Esophagus muscularis mucosa (tissue), 4 donors: ENCODE measurements at places on chromosomes 13 and 19. TPM values are rescaled to one million over a fixed set of nuclear protein-coding genes. Genes with fewer than 3 reads are reported as not detected.

DNA sequence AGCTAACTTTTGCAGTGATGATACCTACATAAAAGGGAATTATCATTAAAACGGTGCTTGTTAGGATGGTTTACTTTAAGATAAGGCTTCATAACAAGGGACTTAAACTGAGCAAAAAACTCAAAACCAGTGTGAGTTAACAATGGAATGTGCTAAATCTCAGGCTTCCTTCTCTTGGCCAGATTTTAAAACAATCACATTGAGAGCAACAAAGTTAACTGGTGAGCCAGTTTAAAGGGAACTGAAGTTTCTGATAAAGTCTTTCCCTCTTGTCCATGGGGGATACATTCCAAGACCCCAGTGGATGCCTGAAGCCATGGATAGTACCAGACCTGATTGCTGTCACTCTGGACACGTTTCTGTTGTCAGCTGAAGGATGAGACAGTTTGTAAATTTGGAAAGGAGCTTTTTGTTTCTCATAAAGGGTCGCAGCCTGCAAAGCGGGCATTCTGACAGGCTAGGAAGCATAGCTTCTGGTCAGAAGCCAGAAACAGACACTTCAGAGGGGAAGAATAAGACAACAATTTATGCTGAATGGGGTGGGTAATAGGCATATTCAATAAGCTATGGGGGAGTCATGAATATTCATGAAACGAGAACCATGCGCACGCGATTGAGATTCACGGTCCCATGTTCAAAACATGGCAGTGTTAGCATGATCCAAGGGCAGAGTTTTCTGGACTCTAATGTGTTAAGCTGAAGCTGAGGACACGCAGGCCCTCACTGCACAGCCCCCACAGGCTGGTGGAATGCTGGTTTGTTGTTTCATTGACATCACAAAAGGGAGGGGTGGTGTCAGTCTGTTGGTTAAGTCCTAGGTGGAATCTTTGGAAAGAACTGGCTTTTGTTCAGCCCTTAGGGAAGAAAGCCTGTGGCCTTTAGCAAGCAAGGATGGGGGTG lies 150.6 kb upstream of the RNF113B start:
- no peak overlapping the region for H3K4me3 ChIP-seq
- no peak for DNase-seq
- no peaks in the 10 kb centered on the region for H3K36me3 ChIP-seq
- no peaks in the 10 kb centered on the region for H3K27me3 ChIP-seq

DNA sequence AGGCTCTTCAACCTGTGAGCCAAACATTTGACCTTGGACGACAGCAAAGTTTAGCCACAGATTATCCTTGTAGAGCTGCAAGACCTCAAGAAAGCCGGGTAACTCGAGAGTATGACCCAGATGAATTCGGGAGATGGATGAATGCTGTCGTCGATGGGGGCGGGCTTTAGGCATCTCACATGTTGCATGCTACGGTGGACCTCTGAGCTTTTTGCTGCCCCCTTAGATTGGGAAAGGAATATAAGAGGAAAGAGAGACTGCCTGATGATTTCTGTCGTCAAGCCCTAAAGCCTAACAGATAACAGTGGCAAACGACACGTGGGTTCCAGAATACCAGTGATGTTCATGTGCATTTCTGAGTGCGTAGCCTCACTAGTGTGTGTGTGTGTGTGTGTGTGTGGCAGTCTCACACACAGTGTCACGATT lies 730 bp upstream of the ABCC4 start:
- H3K36me3 ChIP-seq: no peaks in the 10 kb centered on the region
- H3K27me3 ChIP-seq: no peaks in the 10 kb centered on the region
- peak overlapping the region; percentile 72 for H3K27ac ChIP-seq
- DNase-seq: no peak
- peak overlapping the region; percentile 86 for H3K4me3 ChIP-seq
- H3K4me1 ChIP-seq: peaks cover 20% of the 10 kb centered on the region

GRCh38 chr19:31290931-31291590 lies 58.2 kb downstream of the TSHZ3 start:
- H3K4me3 ChIP-seq: no peak overlapping the region
- no peaks in the 10 kb centered on the region for H3K27me3 ChIP-seq
- no peak overlapping the region for H3K27ac ChIP-seq
- H3K4me1 ChIP-seq: no peaks in the 10 kb centered on the region
- H3K36me3 ChIP-seq: peaks cover 6% of the 10 kb centered on the region

DNA sequence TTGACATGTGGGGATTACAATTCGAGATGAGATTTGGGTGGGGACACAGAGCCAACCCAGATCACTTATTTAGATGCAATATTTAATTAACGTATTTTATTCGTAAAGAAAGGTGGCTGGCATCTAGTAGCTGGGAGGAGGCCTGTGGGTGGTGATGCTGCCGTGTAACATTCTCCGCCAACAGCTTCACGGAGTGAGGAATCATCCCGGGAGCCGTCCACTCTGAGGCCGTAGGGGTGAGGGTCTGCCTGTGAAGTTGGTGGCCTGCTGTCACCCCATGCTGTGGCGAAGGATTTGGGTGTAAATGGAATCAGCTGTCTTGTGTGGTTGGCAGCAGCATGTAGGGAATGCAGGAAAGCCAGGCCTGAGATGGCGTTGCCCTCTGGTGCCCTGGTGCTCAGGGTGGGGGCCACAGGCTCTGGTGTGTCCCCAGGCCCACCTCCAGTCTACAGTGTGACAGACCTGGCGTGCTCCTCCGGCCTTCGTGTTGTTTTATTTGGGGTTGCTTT lies 3.3 kb upstream of the TEX29 start:
- DNase-seq: no peak
- peaks cover 6% of the 10 kb centered on the region for H3K27me3 ChIP-seq
- peaks cover 27% of the 10 kb centered on the region for H3K36me3 ChIP-seq
- H3K4me1 ChIP-seq: no peaks in the 10 kb centered on the region

DNA sequence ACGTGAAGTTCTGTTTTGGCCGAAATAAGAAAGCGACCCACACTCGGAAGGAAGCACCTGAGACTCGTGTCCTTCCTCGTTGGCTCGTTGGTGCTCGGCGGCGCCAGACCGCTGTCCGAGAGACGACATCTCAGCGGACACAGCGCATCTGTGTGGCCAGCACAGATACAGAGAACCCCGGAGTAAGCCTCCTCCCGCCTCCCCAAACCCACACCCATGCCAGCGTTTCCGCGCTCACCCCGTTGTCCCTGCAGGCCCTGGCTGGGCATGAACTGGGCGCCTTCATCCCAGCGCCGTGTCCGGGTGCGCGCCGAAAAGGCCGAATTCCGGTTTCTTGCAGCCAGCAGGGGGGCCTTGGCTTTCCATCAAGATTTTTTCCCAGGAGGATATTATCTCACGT lies 127.6 kb downstream of the SOX1 start:
- no peaks in the 10 kb centered on the region for H3K4me1 ChIP-seq
- H3K4me3 ChIP-seq: no peak overlapping the region
- H3K27me3 ChIP-seq: no peaks in the 10 kb centered on the region
- H3K27ac ChIP-seq: no peak overlapping the region
- H3K36me3 ChIP-seq: no peaks in the 10 kb centered on the region

Gene ZMYM5
- 12.2 TPM for total RNA-seq

Gene CD33
- total RNA-seq: 3.0 TPM
